Activated naive CD8-positive, alpha-beta T cell treated with anti-CD3 and anti-CD28 coated beads for 36 hours (primary cell): ENCODE measurements at places on chromosomes 13 and 19.

DNA sequence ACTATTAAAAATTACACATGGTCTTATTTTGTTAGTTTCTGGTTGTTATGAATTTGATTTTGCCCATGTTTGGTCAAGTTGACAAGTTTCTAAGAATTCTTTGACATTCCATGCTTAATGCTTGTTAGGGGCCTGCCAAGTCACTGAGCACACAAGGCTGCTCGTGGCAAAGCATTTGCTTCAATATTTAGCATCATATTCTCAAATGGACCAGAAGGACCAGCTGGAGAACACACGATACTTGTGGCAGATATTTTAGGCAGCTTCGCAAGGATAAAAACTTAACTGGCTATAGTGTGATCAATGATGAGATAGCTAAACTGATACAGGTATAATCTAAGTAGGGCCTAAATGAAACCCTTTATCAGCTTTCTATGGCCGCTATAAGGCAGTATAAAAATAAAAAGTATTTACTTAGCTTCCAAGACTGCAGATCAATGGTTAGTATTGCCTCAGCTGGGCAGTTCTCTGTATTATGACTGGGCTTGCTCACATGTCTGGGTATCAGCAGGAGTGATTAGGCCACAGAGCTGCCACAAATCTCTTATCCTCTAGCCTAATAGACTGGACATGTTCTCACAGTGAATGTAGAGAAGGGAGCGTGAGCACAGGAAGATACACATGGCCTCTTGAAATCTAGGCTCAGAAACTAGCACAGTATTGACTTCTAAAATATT is 155.9 kb upstream of the SPRY2 start:
- DNase-seq, result no peak

DNA sequence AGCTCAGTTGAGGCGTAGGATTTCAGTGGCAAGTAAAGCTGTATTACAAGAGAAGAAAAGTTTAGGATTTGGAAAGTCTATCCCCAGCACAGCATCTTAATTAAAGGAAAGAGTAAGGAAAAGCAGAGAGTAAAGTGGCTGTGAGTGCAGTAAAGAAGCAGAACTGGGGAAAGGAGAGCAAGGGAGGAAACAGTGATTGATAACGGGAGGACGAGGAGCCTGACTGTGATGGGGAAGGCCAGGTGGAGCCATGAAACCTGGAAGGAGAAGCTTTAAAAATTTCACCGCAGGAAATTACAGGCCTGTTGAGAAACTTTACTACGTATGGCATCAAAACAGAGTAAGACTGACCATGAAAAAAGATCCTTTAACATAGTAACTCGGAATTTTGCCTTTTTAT is 175.6 kb downstream of the SHISA2 start:
- DNase-seq, result no peak

DNA sequence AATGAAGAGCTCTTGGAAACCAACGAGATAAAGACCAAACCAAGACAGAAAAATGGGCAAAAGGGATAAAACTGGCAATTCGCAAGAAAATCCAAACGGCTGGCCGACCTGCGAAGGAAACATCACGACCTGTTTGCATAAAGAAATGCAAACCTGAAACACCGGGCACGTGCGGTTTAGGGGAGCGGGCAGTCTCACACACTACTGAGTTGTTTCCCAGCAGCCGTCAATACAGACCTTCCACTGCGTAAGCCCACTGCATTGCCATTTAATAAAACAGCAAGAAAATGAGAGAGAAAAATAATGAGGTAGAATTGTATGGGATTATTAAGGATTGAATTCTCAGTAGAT is 642 bp upstream of the PEG3 start:
- no peak for DNase-seq

- no peak for DNase-seq
Measured at GRCh38 chr19:3459089-3459881, 21.0 kb downstream of the SMIM24 start.

GRCh38 chr13:48494874-48495273 is 38.0 kb downstream of the RCBTB2 start:
- no peak for DNase-seq

- no peak for DNase-seq
Measured at GRCh38 chr13:74732736-74733385, 598.7 kb upstream of the KLF12 start.

- no peak for DNase-seq
Measured at GRCh38 chr19:50548191-50549058, 19.8 kb downstream of the LRRC4B start.

DNA sequence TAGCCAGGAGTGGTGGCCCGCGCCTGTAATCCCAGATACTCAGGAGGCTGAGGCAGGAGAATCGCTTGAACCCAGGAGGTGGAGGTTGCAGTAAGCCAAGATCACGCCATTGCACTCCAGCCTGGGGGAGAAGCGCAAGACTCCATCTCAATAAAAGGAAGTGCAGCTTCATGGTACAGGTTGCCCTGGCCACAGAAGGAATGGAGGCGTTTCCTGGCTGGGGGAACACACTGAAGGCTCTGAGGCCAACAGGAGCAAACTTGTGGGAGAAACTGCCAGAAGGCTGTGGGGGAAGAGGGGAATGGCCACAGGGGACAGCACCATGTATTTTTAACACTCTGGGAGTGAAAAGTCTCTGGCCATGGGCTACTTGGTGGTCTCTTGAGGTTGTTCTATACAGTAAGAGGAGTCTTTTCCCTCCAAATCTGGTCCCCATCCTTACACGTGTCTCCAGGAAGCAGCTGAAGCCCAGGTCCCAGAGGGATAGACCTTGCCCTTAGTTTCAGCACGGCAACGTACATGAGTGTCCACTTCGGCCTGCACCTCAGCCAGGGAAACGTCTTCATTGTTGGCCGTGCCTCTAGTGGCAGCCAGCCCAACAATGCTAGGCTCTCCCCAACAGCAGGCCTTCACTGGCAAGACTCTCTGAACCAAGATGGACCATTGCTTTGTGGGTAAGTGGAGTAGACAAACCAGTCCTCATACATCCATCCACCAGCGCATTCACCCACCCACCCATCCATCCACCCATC is 7.4 kb downstream of the MICOS13 start:
- no peak for DNase-seq

DNA sequence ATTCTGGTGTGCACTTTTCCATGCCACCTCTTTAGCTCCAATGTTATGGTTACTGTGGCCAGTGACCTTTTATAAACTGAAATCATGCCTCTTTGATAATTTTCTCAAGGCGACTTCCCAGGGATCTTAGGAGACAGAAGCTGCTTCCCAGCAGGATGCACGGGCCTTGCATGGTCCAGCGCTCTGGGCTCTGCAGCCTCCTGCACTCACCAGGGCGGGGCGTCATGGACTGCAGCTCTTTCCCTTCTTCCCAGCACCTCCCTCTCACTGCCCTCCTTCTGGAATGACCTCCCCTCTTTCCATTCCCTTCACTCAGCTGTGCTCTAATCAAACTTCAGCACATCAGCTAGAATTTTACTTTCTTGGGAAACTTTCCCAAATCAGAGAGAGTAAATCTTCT is 318.3 kb downstream of the IRS2 start:
- DNase-seq, result no peak

- no peak for DNase-seq
Measured at GRCh38 chr13:94825507-94825906, 113.2 kb upstream of the SOX21 start.

DNA sequence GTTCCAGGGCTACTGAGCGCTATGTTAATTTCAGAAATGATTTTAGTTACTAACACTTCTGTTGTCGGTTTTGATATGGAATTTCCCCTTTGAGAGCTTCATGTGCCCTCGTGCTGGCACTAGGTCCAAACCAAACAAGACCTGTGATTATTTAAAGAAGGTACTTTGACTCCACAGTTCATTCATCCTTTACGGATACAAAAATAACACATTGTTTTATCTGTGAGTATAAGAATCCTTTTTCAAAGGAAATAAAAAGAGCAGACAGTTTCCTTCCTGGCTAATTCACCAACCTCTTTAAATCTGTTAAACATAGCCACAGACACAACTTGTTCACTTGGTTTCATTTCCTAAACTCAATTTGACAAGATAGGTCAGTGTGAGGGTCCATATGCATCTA is 141.2 kb downstream of the FLT1 start:
- no peak for DNase-seq

DNA sequence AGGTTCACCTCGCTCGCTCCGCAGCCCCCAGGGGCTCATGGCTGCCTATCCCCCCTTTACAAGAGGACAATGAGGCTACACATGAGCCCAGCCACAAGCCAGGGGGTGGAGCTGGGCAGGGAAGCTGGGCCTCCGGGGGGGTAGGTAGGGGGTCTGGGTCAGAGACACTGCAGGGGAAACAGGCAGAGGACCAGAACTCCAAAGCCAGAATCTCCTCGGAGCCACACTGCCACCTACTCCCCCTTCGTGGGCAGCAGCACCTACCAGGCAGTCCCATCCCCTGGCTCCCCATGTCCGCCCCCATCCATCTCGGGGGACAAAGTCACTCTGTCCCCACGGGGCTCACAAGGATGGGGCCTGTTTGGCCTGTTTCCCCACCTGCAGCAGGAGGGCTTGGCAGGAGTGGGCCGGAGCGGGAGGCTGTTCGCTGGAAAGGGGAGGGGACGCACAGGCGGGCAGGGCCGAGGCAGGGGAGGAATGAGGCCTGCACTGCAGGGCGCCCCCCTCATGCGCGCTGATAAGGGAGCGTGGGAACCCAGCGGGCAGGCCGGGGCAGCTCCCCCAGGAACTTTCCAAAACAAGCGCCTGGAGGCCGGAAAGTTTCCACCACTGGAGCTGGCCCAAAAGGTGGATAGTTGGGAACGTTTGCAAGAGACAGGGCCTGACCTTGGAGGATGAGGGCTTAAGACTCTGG is 545 bp upstream of the ISYNA1 start:
- DNase-seq, result no peak

GRCh38 chr19:54928299-54928698 is 19.0 kb downstream of the NLRP7 start:
- DNase-seq, result no peak

- no peak for DNase-seq
Measured at GRCh38 chr19:29529646-29530539, 4.1 kb downstream of the VSTM2B start.

DNA sequence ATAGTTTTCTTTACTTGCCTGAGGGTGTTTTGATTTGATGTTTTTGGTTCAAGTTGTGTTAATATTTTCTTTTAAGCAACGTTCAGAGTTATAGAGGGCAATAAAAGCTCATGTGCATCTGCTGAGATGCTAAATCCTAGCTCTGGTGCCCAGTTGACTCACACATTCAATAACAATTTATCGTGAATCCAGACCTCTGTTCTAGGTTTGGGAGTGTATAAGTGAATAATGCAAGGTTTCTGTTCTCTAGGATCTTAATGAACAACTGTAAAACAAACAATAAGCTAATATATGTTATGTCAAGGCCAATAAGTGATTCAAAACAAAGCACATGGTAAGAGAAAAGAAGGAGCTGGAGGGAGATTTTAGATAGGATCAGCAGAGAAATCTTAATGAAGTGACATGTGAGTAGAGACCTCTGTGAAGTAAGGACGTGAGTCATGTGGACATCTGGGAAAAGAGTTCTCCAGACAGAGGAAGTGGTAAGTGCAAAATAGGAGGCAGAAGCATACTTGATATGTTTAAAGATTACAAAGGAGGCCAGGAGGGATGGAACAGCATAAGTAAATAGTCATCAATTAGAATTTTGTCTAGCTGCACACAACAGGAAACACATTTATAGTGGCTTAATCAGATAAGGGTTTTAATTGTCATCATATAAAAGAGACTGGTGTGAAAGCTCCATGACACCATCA is 278.5 kb upstream of the HTR2A start:
- DNase-seq, result no peak

GRCh38 chr13:26881154-26881553 is 120.6 kb upstream of the GPR12 start:
- DNase-seq, result no peak

DNA sequence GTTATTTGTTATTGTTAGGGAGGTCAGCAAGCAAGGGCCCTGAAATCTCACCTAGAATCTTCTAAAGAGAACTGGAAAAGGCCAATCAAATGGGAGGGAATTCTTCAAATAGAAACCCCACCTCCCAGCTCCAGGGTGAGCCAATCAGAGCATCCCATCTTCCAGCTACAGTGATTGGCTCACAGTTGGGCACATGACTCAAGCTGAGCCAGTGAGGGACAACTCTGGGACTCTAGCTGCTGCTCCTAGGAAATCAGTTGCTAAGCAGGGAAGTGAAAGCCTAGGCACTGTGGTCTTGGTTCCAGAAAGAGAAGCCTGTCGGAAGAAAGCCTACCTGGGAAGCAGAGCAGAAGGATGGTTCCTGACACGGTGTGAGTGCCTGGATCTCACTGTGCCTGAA is 13.4 kb downstream of the TM6SF2 start:
- DNase-seq, result no peak
